Naive thymus-derived CD8-positive, alpha-beta T cell (primary cell): ENCODE measurements at places on chromosomes 1 and 21.

DNA sequence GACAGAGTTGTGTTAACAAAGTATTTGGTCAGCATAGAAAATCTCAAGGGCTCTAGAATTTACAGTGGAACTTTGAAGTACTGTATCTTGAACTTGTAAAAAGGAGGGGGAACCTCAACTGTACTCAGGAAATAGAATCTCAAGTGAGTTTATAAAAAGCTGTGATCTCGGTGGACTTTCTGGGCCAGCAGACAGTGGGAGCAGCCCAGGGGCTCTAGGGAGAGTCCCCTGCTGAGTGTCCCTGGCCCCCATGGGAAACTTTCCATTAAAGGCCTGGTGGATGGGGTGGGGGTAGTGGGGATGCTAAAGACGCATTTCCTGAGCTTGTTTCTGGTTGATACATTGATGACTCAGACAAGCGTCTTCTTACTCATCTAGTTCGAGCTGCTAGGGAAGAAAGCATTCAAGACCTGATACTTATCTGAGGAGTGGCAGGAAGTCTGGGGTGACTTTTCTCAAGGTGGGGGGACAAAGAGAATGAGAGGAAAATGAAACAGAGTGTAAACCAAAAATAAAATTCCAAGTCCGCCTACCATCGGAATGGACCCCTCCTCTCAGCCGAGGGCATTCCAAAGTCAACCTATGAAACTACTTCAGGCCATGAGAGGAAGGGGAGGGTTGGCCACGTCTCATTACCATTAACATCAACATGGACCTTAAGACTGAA, 65.5 kb downstream of the NID1 start:
- peak; percentile 18 for DNase-seq

- DNase-seq: no peak
These were observed 115.0 kb upstream of the USP25 start for GRCh38 chr21:15614766-15615165.

- DNase-seq: no peak
These were observed 945 bp upstream of the WNT9A start for GRCh38 chr1:227948493-227949260.

GRCh38 chr1:147735423-147735822, 25.0 kb downstream of the GJA5 start:
- no peak for DNase-seq

GRCh38 chr1:51498924-51499323, 20.1 kb downstream of the EPS15 start:
- no peak for DNase-seq

GRCh38 chr1:3879099-3879498, 21.0 kb downstream of the C1orf174 start:
- DNase-seq: no peak

- no peak for DNase-seq
These were observed 10.5 kb upstream of the TNFRSF25 start for GRCh38 chr1:6476483-6476882.

GRCh38 chr1:79197421-79197820, 190.9 kb upstream of the ADGRL4 start:
- DNase-seq: no peak

DNA sequence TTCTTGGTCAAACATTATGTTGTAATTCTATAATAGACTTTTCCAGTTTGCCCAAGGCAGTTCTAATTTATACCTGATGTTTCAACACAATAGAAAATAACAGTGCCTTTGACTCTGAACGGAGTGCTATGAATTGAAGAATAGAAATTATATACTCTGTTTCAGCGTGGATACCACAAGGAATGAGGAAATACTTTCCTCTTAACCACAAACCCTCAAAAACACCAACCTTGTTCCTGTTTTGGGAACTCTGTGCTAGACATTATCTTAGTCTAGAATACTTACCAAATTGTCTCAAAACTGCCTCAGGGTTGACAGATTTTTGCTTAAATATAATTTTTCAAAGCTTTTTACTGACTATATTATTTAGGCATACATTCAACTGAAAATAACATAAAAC, 1629.3 kb downstream of the MRPL39 start:
- no peak for DNase-seq

GRCh38 chr1:172507741-172508140, 25.2 kb upstream of the SUCO start:
- DNase-seq: no peak

DNA sequence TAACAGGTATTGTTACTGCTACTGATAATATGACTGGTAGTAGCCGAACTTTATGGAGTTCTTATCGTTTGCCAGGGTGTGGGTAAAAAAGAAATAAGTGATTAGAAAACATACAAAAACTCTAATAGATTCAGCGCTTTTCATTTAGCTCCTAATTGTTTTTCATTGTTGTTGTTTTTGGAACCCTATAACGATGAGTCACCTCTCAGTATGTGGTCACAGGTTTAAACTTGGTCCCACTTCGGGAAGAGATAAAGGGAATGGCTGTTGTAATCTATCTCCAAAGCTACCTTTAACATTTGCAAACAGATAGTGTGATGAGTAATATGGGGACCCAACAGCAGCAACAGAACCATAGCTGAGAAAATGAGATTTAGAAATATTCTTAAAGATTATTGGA, 62.7 kb upstream of the BCL10 start:
- no peak for DNase-seq
